Lower leg skin (tissue), 4 donors: ENCODE measurements at places on chromosomes 4 and X. TPM values are rescaled to one million over a fixed set of nuclear protein-coding genes. Genes with fewer than 3 reads are reported as not detected.

The CXCL8 gene
- 0.86 TPM for total RNA-seq

- DNase-seq: no peak
These were observed 49.0 kb upstream of the CLNK start for GRCh38 chr4:10733481-10734062.

- DNase-seq: no peak
These were observed 44.4 kb downstream of the PCGF3 start for GRCh38 chr4:749698-750666.

GRCh38 chr4:83771113-83771705, 235.3 kb downstream of the GPAT3 start:
- no peak for DNase-seq

GRCh38 chrX:17922303-17922702, 61.2 kb upstream of the RAI2 start:
- DNase-seq: no peak

- no peak for DNase-seq
These were observed 49.0 kb downstream of the CD99L2 start for GRCh38 chrX:150849486-150849885.

GRCh38 chrX:55007656-55008055, 7.5 kb downstream of the APEX2 start:
- DNase-seq: no peak
